ENCODE measurements at places on chromosomes 1 and 21.
A peak's percentile ranks its signal among the peaks of the same experiment; 100 is the strongest.

DNA sequence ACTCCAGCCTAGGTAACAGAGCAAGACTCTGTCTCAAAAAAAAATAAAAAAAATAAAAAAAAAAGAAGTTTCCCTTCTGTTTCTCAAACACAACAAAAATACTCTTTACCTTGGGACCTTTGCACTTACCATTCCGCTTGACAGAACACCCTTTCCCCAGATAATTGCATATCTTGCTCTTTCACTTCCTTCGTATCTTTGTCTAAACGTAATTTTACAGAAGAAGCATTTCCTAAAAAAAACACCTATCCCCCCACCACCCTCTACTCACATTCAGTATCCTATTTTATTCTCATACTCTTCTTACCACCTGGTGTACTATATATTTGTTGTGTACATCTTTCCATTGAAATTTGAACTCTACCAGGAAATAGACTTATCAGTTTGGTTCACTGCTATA is 32.7 kb downstream of the ASH1L start:
- no peak for DNase-seq

DNA sequence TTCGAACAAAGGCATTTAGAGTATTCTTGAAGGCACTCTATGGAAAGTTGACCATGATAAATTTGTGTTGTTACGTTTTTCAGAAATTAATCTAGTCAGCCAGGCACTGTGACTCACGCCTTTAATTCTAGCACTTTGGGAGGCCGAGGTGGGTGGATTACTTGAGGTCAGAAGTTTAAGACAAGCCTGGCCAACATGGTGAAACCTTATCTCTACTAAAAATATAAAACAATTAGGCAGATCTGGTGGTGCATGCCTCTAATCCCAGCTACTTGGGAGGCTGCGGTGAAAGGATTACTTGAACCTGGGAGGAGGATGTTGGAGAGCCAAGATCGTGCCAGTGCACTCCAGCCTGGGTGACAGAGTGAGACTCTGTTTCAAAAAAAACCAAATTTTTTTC is 130.6 kb upstream of the BRINP3 start:
- no peak for DNase-seq

GRCh38 chr1:21913258-21913657 is 23.9 kb downstream of the HSPG2 start:
- peak; percentile 39 for DNase-seq

DNA sequence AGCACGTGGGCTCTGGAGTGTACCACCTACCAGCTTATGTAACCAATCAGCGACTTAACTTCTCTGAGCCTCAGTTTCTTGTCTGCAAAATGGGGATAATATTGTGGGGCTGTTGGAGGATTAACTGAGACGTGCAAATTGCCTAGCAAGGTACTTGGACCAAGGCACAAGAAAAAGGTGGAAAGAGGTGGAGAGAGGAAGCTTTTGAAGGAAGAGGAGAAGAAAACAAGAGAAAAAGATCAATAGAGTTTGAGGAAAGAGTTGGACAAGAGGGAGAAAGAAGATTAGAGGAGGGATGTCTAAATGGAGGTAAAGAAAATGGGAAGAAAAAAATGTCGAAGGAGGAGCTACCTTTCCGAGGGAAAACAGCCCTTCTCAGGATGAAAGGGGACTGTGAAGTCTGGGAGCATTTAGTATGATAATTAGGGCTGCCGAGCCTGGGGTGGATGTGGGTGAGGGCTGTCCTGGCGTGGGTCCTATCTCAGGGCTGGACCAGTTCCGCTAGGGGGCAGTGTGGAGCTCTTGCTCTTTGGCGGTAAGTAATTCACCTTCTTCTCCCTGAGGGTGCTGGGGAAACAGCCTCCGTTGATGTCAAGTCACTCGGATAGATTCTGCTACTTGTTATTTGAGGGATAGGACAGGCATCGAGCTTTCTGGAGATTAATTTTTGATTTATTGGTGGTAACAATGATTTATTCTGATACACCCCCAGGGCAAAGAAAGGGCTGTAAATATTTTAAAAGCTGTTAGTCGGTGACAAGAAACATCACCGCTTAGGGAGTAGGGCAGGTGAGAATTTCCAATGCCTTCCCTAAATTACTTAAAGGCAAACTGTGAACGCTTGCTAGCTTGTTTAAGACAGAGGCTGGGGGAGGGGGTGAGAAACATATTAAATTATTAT is 79.0 kb upstream of the NFASC start:
- peak; percentile 83 for DNase-seq

DNA sequence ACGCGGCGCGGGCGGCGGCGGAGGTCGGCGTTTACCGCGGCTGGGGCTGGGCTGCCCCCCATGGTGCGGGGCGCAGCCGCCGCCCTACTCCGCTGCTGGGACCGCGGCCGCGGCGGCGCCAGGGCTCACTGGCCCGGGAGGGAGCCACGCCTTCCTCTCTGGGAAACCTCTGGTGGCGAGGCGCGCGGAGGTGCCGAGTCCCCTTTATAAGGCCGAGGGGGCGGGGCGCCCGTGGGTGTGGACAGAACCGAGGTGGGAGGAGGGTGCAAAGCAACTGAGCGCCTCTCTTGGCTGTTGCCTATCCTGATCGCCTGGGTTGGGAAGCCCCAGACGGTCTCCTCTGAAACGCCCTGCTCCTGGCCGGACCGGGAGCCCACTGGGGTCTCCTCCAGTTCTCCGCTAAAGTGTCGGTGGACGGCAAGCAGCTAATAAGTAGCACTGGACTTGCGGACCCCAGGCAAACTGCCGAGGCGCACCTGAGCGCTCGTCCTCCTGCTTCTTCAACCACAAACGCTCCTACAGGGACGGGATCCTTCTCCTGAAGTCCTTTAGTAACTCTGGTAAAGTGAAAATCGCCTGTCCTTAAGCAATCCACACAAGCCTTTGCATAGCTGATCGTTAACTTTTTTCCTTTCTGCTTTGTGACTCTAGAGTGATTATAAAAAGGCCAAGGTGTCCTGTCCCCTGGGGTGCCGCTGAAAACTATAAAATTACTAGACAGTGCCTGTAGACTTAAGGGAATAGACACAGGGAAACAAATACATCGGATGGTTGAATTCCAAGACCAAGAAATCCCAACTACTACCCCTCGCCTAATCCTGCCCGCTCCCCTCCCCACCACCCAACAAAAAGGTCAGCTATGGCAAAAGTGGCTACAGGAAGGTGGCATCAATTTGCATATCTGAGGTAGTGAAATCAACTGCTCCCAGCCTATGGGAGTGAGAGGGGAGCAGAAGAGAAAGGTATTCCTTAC is at the start of gene PTGER3:
Gene PTGER3, minus strand, starts transcription at position 182 of the 973 bp plus-strand sequence. CDS start 239 bp downstream, outside the sequence.
- DNase-seq, result peak; percentile 85

GRCh38 chr21:33691945-33692603 is 49.8 kb downstream of the ITSN1 start:
- no peak for DNase-seq

DNA sequence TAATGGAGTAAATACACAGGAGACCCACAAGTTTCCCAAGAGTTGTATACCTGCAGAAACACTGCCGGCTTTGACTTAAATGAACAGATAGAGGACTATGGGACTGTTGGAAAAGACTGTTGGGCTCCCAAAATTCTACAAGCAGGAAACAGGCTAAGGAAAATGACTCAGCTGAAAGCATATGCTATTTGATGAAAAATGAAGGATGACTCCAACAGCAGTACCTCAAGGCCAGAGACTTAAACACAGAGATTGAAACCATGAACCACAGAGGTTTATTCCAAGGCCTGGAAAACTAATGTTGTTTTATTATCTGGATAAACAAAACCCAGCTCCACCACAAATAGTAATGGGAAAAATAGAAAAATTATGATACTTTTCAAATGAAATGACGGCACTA is 187.7 kb downstream of the TNFSF18 start:
- no peak for DNase-seq

GRCh38 chr1:97920276-97920831 is 480 bp downstream of the DPYD start:
- peak; percentile 79 for DNase-seq

- no peak for DNase-seq
Measured at GRCh38 chr1:161398900-161399256, 31.2 kb upstream of the CFAP126 start.

DNA sequence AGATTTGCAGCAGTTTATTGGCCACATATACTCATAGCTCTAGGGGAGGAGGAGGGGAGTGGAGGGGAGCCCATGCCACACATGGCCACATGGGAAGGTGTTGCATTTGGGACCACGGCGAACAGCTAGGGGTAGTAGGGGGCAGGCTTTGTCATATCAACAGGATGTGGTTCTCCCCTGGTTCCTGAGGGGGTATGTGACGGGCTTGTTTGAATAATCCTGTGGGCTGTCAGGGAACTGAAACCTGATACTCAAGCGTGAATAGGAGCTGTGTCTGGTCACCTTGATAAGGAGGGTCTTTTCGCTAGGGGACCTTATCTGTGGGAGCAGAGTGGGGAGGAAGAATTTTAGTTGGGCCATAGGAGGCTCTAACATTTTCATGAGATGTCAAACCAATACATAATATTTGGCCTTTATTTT is 264.7 kb downstream of the CTH start:
- DNase-seq, result no peak

- peak; percentile 60 for DNase-seq
Measured at GRCh38 chr1:59926381-59927123, at the start of gene CYP2J2. Gene CYP2J2 (minus strand): TSS chr1:59926773. CDS start chr1:59926746, 27 bp downstream.

GRCh38 chr1:230863449-230863848 is 4.9 kb downstream of the C1orf198 start:
- DNase-seq, result no peak

- no peak for DNase-seq
Measured at GRCh38 chr1:90434460-90434859, 282.6 kb downstream of the BARHL2 start.

DNA sequence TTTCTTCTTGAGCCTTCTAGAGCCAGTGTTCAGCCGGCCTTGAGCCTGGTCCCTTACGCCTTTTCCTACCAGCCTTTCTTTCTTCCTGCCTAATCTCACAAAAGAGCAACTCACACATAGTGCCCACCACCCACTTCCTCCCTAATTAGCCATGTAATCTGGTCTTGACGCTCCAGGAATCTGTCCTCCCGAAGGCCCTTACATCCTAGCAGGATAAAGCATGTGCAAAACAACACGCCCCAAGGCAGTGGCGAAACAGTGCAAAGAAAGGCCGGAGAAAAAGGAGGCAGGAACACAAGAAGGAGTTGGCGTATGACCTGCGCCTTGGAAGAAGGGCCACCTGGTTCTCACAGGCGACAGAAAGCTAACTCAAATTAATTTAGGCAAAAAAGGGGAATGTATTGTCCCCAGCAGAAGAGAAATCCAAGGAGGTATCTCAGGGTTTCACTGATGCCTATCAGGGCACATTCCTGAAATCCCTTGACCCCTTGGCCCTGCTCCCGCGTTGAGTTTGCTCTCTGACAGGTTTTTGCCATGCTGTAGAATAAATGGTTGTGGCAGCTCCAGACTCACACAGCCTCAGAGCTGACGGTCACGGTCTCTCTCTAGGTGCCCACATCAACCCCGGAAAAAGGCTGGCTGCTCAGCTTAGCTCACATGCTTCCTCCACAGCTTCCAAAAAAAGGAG is 79.0 kb downstream of the ZNF281 start:
- DNase-seq, result no peak

- DNase-seq, result no peak
Measured at GRCh38 chr1:217891966-217892365, 260.8 kb downstream of the SPATA17 start.

- DNase-seq, result no peak
Measured at GRCh38 chr1:207647671-207648333, 2.9 kb downstream of the CR1L start.

GRCh38 chr1:196608390-196609369 is at the start of gene KCNT2:
Gene KCNT2 (minus strand): TSS chr1:196608440. CDS start chr1:196608309, 131 bp downstream.
- peak; percentile 74 for DNase-seq

GRCh38 chr1:197441999-197442414 is 174.0 kb downstream of the CRB1 start:
- no peak for DNase-seq

DNA sequence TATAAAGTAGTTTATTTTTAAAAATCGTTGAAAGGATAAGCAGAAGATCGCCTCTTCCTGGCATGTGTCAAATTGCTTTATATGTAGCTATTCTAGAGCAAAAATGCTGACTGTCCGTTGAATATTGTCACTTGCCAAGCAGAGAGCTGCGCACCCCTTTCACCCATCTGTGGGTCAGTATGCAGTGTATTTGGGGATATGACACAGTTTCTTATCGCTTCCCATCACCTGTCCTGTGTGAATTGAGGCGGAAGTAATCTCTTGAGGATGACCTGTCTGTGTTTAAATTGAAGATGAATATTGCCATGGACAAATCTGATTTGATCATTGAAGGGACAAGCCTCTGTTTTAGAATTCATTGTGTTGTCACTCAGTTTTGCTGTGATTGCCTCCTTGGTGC is 52.2 kb downstream of the POFUT2 start:
- DNase-seq, result no peak

DNA sequence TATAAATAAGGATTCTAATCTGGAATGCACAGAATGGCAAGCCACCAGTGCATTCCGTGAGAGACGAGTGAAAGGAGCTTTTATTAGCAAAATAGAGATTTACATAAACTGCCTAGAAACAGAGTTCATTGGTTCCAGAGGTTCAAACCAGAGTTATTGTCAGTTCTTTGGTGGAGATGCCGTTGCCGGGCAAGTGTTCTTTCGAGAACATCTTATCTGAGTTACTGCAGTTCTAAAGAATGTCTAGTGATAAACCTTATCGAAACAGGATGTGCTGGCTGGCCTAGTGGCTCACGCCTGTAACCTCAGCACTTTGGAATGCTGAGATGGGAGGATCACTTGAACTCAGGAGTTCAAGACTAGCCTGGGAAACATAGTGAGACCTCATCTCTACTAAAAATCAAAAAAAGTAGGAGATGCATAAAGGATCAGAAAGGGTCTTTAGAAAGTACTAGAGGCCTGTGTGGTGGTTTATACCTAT is 19.9 kb upstream of the EVI5 start:
- DNase-seq, result peak; percentile 92

GRCh38 chr1:228273720-228274451 is 66.0 kb downstream of the OBSCN start:
- DNase-seq, result no peak

DNA sequence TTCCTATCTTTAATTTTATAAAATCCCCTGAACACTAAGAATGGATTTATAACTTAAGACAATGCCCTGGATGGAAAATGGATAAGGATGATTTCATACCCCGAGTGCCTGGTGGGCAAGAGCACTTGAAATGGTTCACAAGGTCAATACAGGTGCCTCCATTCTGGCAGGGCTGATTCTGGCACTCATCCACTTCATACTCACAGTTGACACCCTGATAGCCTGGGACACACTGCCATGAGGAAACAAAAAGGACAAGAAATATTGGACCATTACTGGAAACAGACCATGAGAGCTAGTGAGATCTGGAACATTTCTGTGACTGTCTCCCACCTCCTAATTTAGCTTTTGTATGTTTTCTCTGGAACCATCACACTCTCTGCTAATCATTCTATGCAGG is 39.1 kb upstream of the ADAM30 start:
- DNase-seq, result no peak

GRCh38 chr1:213123087-213123486 is 72.0 kb downstream of the RPS6KC1 start:
- no peak for DNase-seq

GRCh38 chr1:108758796-108759195 is 12.3 kb downstream of the STXBP3 start:
- no peak for DNase-seq

DNA sequence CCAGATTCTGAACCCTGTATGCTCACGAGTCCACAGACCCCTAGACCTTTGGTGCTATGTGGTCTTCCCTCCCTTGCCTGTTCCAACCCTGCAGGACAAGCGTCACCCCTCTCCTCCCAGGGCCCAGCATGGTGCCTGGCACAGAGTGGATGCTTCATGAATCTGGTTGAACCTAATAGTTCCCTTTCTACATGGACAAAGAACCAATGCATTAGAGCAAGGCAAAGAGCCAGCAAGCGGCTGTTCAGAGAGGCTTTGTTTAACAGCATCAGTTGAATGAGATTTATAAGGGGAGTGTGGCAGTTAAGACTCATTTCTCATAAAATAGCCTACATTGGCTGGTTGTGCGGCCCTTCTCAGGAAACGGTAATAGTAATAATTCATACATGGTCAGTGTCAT is 14.9 kb downstream of the SLC26A9 start:
- peak; percentile 8 for DNase-seq

Data from osteoblast (primary cell).